ENCODE measurements at places on chromosomes 3 and 15.

DNA sequence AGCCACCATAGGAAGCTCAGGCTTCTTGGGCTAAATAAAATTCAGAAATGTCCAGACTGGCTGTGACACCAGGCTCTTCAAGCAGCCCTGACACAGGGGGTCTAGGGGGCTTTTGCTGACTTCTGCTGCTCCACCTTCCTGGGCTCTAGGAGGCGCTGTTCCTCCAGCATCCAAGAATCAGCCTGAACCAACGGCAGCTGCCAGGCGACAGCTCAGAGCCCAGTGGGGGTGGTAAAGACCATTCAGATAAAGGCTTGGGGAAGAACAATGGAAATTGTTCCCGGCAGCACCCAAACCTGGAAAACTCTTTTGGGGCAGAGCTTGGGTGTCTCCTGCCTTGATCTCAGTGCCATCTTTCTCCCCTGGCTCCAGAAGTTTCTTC lies 21.6 kb upstream of the PSTPIP1 start:
- DNase-seq: no peak

GRCh38 chr3:157442729-157443128 lies 6.1 kb downstream of the PTX3 start:
- DNase-seq: no peak

GRCh38 chr15:97968380-97968779 lies 7.9 kb downstream of the ARRDC4 start:
- DNase-seq: peak; percentile 74

GRCh38 chr3:37920156-37920699 lies 58.5 kb downstream of the CTDSPL start:
- no peak for DNase-seq

- no peak for DNase-seq
These were observed 297.9 kb downstream of the RYR3 start for GRCh38 chr15:33608714-33609113.

DNA sequence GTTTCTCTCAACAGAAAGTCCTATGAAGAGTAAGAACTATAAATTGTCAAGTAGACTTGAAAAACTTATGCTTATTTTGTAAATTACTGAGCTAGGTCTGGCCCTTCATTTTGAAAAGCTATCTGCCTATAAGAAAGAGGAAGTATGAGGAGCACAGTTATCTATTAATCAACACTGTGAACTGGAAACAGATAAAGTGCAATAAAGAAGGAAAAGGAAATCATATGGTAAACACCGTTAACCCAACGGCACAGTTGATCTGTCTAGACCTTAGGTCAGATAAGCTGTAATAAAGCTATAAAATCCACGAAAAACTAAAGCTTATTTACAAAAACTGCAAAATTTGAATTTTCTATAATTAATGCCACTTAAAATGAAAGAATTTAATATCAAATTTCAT lies 242.5 kb downstream of the ZBTB20 start:
- no peak for DNase-seq

GRCh38 chr3:4614927-4615326 lies 121.8 kb downstream of the ITPR1 start:
- DNase-seq: no peak

- DNase-seq: peak; percentile 57
These were observed 8.5 kb downstream of the CGNL1 start for GRCh38 chr15:57384816-57385215.

GRCh38 chr15:101262551-101262950 lies 10.7 kb upstream of the CHSY1 start:
- no peak for DNase-seq

DNA sequence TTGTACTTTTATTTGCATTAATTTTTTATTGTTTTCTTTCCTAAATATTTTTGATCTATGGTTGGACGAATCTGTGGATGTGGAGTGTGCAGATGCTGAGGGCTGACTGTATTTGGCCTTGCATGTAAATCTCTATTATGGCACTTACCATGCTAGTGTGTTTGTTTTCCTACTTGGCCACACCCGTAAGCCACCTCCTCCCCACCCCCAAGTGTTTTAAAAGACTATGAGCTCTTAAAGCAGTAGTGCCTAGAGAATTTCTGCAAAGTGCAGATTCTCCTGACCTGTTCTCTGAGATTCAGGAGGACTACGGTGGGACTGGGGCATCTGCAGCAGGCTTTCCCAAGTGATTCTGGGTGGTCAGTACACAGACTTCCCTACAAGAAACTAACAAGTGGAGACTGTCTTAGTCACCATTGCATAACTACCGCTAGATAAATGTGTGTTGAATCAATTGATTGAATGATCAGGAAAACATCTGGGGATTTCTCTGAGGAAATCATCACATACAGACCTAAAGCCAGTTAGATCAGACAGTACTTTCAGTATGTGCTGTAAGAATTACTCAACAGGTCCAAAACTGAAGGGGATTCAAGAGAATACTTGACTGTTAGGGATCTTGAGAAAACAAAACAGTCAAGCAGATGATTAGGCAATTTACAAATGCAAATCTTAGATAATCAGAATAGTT lies 6.2 kb upstream of the TIPARP start:
- DNase-seq: no peak

GRCh38 chr15:99412626-99413025 lies 153.2 kb upstream of the MEF2A start:
- no peak for DNase-seq

GRCh38 chr3:42216931-42217333 lies 49.1 kb downstream of the CCK start:
- DNase-seq: peak; percentile 34

DNA sequence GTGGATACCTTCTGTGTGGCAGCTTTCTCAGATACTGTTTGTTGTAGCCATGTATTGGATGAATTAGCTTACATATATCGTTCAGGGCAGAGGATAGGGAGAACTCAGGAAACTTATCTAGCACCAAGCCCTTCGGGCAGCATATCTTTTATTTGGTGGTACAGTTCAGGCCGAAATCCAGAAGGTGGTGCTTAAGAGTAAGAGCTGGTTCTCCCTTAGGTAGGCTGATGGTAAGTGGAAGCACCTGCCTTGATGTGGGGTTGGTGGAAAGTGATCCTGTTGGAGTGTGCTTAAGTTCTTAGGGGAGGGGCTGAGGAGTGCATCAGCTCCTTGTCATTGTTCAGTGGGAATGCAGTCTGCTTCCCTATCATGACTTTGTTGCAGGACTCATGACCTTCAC lies 187.5 kb downstream of the DOCK3 start:
- no peak for DNase-seq
